ENCODE measurements at places on chromosomes 5 and 9.

DNA sequence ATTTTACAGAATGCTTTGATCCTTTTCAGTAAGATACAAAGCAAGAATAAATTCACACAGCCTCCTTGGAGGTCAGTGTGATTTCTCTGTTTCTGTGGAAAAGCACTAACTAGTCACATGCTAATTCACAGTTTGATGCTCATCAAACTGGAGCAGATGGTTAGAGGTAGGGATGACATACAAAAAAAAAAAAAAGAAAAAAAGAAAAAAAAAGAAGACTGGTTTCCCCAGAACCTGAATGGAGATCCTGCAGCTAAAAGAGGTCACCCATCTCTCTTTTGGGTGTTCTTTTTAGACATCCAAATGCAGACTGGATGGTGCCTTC lies 123.7 kb upstream of the ANKRD55 start:
- no peaks in the 10 kb centered on the region for H3K4me1 ChIP-seq
- no peak overlapping the region for H3K27ac ChIP-seq
- H3K36me3 ChIP-seq = no peaks in the 10 kb centered on the region

DNA sequence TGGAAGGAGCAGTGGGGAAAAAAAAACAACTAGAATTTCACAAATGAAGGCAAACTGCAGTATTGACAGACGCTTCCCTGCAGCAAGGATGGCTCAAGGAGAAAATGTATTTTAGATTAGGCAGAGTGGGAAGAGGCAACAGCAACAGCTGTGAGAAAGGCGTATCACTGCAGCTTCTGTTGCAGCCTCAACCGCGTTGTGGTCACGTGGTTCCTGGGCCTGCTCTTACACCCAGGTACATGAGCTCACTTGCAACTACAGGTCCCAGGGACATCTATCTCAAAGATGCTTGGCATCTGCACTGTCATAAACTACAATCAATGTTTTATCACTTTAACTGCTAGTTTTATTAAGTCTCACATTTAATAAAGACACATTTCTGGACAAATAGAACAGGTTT lies 36.0 kb upstream of the GOLM1 start:
- H3K36me3 ChIP-seq = no peaks in the 10 kb centered on the region
- no peak for DNase-seq
- H3K27ac ChIP-seq = no peak overlapping the region
- peaks cover 3% of the 10 kb centered on the region for H3K4me1 ChIP-seq

- no peaks in the 10 kb centered on the region for H3K36me3 ChIP-seq
- H3K4me1 ChIP-seq = no peaks in the 10 kb centered on the region
- no peak for DNase-seq
- no peak overlapping the region for H3K4me3 ChIP-seq
These were observed 35.8 kb upstream of the AFAP1L1 start for GRCh38 chr5:149235841-149236240.

- no peak overlapping the region for H3K27ac ChIP-seq
- H3K36me3 ChIP-seq = peaks cover 45% of the 10 kb centered on the region
- H3K27me3 ChIP-seq = no peaks in the 10 kb centered on the region
These were observed 9.2 kb downstream of the CDC26 start for GRCh38 chr9:113266174-113266573.

- no peak for DNase-seq
- peaks cover 2% of the 10 kb centered on the region for H3K4me1 ChIP-seq
- H3K27ac ChIP-seq = no peak overlapping the region
- no peak overlapping the region for H3K4me3 ChIP-seq
These were observed 61.2 kb downstream of the ELL2 start for GRCh38 chr5:95900383-95900958.

DNA sequence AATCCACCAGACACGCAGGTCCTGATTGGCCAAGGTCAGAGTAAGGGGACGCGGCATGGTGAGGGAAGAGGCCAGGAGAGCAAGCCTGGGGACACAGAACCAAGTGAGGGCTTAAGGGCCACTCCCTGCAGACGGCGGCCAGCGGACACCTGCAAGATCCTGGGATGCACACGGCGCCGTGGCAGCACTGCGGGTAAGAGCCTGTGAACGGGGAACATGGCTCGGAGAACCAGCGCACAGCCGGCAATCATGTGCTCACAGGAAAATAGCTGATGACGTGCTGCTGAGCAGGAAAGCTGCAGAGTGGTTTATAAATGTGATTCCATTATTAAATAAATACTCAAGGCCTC lies 27.0 kb upstream of the NSMF start:
- no peak for DNase-seq
- H3K27ac ChIP-seq = no peak overlapping the region
- H3K27me3 ChIP-seq = no peaks in the 10 kb centered on the region
- H3K4me3 ChIP-seq = no peak overlapping the region
- no peaks in the 10 kb centered on the region for H3K4me1 ChIP-seq
- H3K36me3 ChIP-seq = no peaks in the 10 kb centered on the region

GRCh38 chr5:59988396-59988795 lies 94.9 kb upstream of the PDE4D start:
- no peak overlapping the region for H3K27ac ChIP-seq
- H3K36me3 ChIP-seq = no peaks in the 10 kb centered on the region
- no peak overlapping the region for H3K4me3 ChIP-seq
- DNase-seq = no peak
- H3K4me1 ChIP-seq = no peaks in the 10 kb centered on the region

DNA sequence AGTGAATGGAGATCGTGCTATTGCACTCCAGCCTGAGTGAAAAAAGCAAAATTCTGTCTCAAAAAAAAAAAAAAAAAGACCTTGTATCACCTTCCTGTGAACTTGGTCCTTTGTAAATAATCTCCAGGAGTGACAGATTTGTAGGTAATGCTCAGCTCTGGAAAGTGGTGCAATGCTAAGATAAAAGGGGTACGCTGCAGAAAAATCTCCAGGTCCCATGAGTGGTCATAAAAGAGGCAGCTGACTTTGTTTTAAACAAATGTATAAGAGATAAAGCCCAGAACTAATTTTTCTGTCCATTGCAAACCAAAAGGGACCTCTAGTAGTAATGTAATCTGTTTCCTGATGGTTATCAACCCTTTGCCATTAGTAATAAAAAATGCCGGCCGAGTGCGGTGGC lies 33.7 kb downstream of the RNF44 start:
- H3K4me3 ChIP-seq = no peak overlapping the region
- H3K27me3 ChIP-seq = no peaks in the 10 kb centered on the region
- peaks cover 40% of the 10 kb centered on the region for H3K36me3 ChIP-seq
- DNase-seq = no peak
- no peaks in the 10 kb centered on the region for H3K4me1 ChIP-seq
- H3K27ac ChIP-seq = no peak overlapping the region

- H3K27me3 ChIP-seq = no peaks in the 10 kb centered on the region
- no peak overlapping the region for H3K27ac ChIP-seq
- no peak overlapping the region for H3K4me3 ChIP-seq
- DNase-seq = no peak
These were observed 383.4 kb downstream of the MLLT3 start for GRCh38 chr9:20238921-20239320.

DNA sequence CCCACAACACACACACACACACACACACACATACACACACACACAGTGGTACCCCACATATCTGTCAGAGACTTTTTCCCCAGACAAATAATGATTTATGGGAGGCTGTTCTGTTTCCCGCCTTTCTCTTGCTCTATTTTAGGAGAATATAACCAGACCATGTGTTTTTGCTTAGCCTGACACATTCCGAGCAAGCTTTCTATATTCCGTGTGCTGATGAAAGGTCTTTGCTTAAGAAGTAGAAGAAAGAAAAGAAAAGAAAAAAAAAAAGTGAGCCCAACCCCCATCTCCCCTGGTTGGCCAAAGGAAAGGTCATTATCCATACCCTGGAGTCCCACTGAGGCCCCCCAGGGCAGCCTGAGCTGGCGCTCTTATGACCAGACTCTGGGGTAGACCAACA lies 338.6 kb downstream of the SLIT3 start:
- no peaks in the 10 kb centered on the region for H3K36me3 ChIP-seq
- no peak for DNase-seq
- H3K4me3 ChIP-seq = no peak overlapping the region
- H3K4me1 ChIP-seq = no peaks in the 10 kb centered on the region

DNA sequence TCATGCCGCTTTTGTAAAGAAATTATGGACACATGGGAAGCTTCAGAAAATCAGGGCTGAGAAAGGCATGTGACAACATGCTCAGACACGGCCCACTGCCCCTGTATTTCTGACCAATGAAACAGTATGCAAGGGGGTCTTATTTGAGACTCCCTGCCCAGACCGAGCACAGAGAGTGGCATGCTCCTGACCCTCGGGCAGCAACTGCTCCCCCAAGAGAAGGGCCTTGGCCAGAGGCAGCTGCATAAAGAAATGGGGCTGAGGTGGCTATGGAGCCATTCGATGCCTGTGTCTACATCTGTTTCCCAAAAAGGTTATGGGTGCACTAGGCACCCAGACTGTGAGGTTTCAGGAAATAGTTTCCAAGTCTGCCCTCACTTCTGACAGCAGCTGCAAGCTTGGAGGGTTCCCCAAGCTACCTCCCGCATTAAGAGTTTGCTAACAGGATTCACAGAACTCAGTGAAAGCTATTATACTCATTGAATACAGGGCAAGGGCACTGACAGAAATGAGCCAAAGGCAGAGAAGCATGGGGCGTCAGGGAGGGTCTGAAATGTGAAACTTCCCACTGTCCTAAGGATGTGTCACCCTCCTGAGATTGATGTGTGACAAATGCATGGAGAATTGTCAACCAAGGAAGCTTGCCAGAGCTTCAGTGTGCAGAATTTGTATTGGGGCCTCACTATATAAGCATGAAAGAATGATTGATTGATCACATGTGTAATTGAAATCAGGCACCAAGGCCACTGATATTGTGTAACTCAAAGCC lies 94.3 kb downstream of the DAP start:
- DNase-seq = no peak
- no peaks in the 10 kb centered on the region for H3K36me3 ChIP-seq
- H3K27me3 ChIP-seq = no peaks in the 10 kb centered on the region
- H3K4me3 ChIP-seq = no peak overlapping the region
- no peak overlapping the region for H3K27ac ChIP-seq

DNA sequence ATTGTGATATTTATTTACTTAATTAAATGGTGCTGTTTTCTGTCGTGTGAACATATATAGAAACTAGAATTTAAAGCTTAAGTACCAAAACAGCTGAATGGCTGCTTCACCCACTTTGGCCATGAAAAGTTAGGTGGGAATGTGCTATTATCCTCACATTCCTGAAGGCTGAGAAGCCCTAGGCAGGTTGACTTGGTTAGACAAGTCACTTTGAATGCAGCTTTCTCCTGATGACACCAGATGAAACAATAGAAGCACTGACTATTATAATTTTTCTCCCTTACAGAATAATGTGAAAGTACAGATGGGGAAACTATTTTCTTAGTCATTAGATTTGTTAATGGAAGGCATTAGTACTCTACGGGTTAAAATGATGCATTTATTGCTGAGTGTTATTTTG lies 65.1 kb upstream of the C5orf46 start:
- DNase-seq = no peak
- H3K4me3 ChIP-seq = no peak overlapping the region
- no peaks in the 10 kb centered on the region for H3K4me1 ChIP-seq

DNA sequence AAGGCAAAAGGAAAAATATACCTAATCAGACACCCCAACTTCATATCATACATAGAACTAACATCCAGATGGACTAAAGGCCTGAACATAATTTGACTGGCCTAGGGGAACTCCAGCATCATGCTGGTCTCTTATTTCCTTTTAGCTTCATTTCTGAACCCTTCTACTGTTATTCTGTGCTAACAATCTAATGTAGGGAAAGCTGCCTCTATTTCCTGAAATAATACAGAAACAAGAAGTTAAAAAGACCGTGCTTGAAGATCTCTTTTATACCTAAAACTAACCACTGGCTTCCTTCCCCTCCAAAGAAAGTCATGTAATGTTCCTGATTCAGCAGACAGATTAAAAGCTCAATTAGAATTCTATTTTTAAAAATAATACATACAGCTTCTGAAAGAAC lies 36.7 kb downstream of the LPAR1 start:
- no peak overlapping the region for H3K4me3 ChIP-seq
- no peaks in the 10 kb centered on the region for H3K36me3 ChIP-seq
- DNase-seq = no peak
- no peaks in the 10 kb centered on the region for H3K4me1 ChIP-seq
- no peaks in the 10 kb centered on the region for H3K27me3 ChIP-seq
- no peak overlapping the region for H3K27ac ChIP-seq

DNA sequence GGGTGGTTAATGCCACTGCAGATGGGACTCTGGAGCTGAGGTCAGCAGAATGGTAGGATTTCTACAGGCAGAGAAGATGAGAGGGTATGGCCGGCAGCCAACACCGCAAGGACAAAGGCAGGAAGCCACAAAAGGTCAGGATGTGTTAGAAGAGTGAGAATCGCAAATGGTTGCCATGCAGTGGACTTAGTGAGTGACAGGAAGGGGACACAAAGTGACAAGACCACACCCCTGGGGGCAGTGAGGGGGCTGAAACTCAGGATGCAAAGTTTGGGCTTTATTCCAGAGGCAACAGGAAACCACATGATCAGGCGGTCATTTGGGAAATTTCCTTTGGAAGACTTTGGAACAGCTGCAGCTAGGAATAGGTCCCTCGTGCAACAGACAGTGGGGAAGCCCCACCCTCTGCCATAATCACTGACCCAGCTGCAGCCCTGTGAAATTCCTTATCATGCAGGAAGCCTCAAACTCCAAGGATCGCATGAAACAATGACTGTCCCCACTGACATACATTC lies 14.2 kb upstream of the CCDC180 start:
- H3K27me3 ChIP-seq = no peaks in the 10 kb centered on the region
- no peak overlapping the region for H3K27ac ChIP-seq
- DNase-seq = no peak
- H3K4me1 ChIP-seq = peaks cover 2% of the 10 kb centered on the region
- peaks cover 60% of the 10 kb centered on the region for H3K36me3 ChIP-seq
- H3K4me3 ChIP-seq = no peak overlapping the region

DNA sequence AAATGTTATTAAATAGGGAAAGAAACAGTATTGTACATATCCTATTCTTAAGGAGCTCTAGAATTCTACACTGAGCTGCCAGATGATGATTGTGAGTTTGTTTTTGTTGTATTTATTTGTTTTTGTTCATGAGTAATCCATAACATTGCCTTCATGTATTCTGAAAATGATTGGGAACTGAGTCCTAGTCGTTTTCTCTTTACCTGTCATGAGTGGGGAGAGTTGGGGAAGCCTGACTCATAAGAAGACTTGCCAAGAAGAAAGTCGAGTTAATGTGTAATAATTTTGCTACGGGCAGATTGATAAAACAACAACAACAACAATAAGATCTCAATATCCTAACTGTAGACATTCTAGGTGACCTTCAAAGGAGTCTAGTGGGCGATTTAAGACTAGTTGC lies 103.8 kb downstream of the ANKRD55 start:
- DNase-seq = no peak
- H3K27me3 ChIP-seq = no peaks in the 10 kb centered on the region
- no peak overlapping the region for H3K4me3 ChIP-seq
- H3K36me3 ChIP-seq = no peaks in the 10 kb centered on the region
- H3K4me1 ChIP-seq = no peaks in the 10 kb centered on the region
- H3K27ac ChIP-seq = no peak overlapping the region

DNA sequence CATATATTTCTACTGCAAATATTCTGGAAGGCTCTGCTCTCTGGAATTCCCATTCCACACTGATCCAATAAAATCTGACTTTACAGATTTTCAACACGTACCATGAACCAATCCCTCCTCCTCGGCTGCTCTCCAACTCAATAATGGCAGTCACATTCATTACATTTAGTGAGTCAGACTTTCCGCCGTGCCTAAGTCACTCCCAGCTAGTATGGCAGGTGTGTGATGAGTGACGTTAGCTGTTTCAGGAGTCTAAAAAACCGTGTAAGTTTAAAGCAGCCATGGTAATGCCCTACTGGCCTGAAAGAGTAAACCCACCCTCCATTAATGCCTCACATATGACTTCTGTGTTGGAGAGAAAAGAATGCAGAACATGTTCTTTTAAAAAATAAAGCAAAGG lies 3.3 kb downstream of the FBN2 start:
- H3K27me3 ChIP-seq = peaks cover 15% of the 10 kb centered on the region
- H3K4me3 ChIP-seq = no peak overlapping the region
- H3K4me1 ChIP-seq = peaks cover 3% of the 10 kb centered on the region

Data from H9 (cell line).